ENCODE measurements at places on chromosomes 13 and 19.

- DNase-seq: no peak
Observed at GRCh38 chr13:75308222-75308621, 173.7 kb downstream of the TBC1D4 start.

DNA sequence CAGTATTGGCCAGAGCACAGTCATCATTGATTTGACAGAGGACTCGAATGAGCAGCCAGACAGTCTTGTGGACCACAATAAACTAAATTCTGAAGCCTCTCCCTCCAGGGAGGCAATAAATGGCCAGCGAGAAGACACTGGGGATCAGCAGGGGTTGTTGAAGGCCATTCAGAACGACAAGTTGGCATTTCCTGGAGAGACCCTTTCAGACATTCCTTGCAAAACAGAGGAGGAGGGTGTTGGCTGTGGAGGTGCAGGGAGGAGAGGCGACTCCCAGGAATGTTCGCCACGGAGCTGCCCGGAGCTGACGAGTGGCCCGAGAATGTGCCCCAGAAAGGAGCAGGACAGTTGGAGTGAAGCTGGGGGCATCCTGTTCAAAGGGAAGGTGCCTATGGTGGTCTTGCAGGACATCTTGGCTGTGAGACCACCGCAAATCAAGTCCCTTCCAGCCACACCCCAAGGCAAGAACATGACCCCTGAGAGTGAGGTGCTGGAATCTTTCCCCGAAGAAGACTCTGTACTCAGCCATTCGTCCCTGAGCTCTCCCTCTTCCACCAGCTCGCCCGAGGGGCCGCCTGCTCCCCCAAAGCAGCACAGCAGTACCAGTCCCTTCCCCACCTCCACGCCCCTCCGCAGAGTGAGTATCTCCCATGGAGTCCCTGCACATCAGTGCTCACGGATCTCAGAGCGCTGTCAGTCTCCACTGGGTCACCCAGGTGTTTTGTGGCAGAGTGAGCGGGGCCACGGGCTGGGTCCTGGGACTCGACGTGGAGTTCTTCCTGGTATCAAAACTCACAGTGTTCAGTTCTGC is 6.9 kb downstream of the CHAF1A start:
- no peak for DNase-seq

- no peak for DNase-seq
Observed at GRCh38 chr19:12675940-12676339, 5.7 kb downstream of the DHPS start.

- no peak for DNase-seq
Observed at GRCh38 chr19:4113398-4114088, 10.4 kb downstream of the MAP2K2 start.

DNA sequence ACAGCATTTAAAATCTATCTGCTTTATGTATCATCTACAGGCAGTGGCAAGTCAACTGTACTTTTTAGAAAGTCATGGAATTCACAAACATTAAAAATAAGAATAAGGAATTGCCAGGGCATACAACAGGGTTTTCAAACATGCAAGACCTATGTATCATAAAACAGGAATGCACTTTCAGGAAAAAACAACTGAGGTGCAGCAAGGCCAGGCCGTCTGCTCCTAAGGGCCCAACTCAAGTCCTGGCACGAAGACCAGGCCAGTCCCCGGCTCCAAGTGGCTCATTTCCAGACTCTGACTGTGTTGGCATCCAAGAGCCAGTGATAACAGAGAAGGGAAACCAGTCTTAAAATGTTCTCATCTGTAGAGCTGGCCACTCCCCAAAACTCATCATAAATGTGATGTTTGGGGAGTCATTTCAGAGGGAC is 7.1 kb downstream of the RFX2 start:
- DNase-seq: peak; percentile 69

- DNase-seq: no peak
Observed at GRCh38 chr13:106352850-106353249, 182.6 kb downstream of the EFNB2 start.

DNA sequence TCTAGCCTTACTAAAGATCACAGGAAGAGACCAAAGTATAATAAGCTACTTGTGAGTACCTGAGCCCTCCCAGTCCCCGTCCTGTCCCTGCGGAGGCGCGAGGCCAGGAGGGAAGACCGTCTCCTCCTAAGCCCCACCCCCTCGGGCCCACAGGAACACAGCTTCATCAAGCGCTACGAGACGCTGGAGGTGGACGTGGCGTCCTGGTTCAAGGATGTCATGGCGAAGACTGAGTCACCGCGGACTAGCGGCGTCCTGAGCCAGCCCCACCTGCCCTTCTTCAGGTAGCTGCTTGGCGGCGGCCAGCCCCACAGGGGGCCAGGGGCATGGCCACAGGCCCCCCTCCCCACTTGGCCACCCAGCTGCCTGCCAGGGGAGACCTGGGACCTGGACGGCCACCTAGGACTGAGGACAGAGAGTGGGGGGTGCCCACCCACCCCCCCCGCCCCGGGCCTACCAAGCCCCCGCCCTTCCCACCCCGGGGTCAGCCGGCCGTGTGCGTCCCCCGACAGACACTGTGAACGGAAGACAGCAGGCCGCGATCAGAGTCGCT is 2.4 kb upstream of the TGFBR3L start:
- DNase-seq: no peak

DNA sequence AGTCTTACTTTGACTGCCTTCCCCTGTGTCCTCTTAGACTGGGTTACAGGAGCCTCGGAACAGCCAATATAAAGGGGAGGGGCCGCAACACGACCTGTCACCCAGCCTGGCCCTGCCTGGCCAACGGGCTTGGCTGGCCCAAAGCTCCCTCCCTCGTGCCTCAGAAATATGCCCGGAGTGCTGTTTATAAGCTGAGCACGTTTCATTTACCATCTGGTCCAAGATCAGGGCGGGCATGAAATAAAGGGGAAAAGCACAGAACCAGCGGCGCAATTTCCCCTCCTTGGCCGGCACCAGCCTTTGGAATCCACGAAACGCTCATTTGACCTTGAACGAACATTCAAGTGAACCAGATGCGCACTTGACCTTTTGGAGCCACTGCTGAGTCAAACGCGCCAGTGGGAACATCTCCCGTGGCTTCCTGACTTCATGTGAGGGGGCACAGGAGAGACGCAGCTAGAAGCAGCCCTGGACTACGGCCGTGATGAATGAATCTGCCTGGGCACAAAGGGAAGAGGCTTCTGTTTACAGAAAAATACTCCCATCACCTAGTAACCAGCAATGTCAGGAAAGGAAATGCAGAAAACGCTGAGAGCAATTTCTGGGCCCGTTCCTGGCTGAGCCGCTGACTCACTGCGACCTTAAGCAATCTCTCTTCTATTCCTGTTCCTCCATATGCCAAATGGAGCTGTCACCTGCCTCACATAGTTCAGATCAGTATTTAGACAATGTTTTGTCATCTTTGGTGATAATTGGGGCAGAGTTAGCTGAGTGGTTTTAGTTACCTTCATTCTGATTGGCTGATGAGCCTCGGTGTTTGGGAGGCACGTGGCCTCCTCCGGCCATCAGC is 53.3 kb downstream of the RFX2 start:
- DNase-seq: peak; percentile 94

- DNase-seq: no peak
Observed at GRCh38 chr19:44744871-44745332, 3.6 kb upstream of the BCL3 start.

Measured in myocyte (in vitro differentiated cells).